ENCODE measurements at places on chromosomes 2 and 18. TPM values are rescaled to one million over a fixed set of nuclear protein-coding genes. Genes with fewer than 3 reads are reported as not detected.

The SCN2A gene
- total RNA-seq: 0.34 TPM

The PSMD1 gene
- 145 TPM for total RNA-seq

The ANKRD30B gene
- total RNA-seq: 3.1 TPM

The PROKR1 gene
- total RNA-seq: not detected

The HOXD13 gene
- total RNA-seq: not detected

The ATP6V1B1 gene
- 1.1 TPM for total RNA-seq

The IL37 gene
- total RNA-seq: not detected

The TDRD15 gene
- not detected for total RNA-seq

The GCFC2 gene
- 20.0 TPM for total RNA-seq

The LYPD6 gene
- 1.1 TPM for total RNA-seq

The RNASEH1 gene
- total RNA-seq: 34.9 TPM

The DIPK1C gene
- 0.33 TPM for total RNA-seq

The ARHGEF33 gene
- total RNA-seq: 0.33 TPM

The VIT gene
- total RNA-seq: not detected

The ANKAR gene
- total RNA-seq: 3.0 TPM

The IL1RL2 gene
- 0.33 TPM for total RNA-seq

The CXCR1 gene
- total RNA-seq: not detected

The DYNAP gene
- not detected for total RNA-seq

The PJVK gene
- total RNA-seq: 1.8 TPM

The VSNL1 gene
- 0.34 TPM for total RNA-seq

The CRYGC gene
- not detected for total RNA-seq
